ENCODE measurements at places on chromosomes 3 and 15. TPM values are rescaled to one million over a fixed set of nuclear protein-coding genes. Genes with fewer than 3 reads are reported as not detected.

The KY gene
- 0.59 TPM for total RNA-seq

GRCh38 chr3:123568034-123568433, 16.8 kb downstream of the HACD2 start:
- DNase-seq = no peak

GRCh38 chr15:101828774-101829173, 16.8 kb downstream of the OR4F15 start:
- no peak for DNase-seq

- DNase-seq = no peak
Measured at GRCh38 chr3:39407259-39407629, 724 bp downstream of the RPSA start.

DNA sequence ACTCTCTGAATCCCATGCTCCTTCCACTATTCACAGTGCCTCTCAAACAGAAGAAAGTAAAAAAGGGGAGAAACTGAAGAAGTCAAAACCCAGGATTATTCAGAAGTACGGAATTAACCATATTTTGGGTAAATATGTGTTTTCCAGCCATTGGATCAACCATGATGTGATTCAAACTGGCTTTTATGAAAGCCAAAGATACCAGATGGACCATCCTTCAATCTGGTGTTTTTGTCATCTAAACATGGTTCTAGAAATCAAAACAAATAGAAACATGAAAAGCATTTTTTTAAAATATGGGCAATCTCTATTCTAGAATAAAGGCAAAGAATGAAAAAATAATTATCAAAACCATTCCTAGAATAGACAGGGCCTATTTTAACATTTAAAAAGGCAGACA, 172.7 kb downstream of the RORA start:
- no peak for DNase-seq

The CAMKV gene
- total RNA-seq = not detected

The SPSB4 gene
- 6.9 TPM for total RNA-seq

The TRH gene
- not detected for total RNA-seq

- DNase-seq = no peak
Measured at GRCh38 chr3:168618827-168619470, 523.2 kb upstream of the GOLIM4 start.

DNA sequence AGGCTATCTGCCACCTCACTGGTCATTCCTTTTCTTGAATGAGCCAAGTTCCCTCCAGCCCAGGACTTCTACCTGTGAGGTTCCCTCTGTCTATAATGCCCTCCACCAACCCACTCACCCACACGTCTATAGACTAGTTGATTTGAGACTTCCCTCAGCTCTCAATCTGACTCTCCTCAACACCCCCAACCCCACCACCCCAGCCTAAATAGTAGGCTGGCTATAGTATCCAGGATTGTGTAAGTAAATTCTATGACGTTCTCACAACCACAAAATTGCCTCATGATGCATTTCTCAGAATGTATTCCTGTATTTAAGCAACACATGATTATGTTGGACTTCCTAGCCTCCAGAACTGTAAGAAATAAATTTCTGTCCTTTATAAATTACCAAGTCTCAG, 2.2 kb downstream of the PLSCR1 start:
- no peak for DNase-seq

DNA sequence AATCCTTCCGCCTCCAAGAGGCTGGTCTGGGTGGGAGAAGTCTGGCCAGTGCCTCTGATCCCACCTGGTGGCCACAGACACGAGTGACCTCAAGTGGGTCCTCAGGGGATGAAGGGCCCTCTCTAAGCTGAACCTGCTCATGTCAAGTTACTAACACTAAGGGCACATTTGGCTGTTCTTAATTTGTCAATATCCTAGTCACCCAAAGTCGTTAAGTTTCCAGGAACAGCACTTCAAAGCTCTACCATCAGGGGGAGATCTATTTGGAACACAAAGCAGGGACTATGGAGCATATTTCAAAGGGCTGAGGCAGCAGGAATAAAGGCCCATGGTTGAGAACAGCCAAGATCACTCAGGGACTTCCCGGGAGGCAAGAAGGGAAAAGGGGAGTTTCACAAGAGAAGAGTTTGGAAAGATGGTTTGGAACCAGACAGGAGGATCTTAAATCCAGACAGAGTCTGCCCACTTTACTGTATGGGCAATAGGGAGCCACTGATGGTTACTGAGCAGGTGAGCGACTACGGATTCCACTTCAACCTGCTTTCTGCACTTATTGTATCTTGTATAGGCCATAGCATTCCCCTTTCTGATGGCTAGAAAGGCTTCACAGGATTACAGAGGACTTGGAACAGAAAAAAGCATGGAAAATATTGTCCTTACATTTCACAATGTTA, 13.7 kb downstream of the OXTR start:
- no peak for DNase-seq

DNA sequence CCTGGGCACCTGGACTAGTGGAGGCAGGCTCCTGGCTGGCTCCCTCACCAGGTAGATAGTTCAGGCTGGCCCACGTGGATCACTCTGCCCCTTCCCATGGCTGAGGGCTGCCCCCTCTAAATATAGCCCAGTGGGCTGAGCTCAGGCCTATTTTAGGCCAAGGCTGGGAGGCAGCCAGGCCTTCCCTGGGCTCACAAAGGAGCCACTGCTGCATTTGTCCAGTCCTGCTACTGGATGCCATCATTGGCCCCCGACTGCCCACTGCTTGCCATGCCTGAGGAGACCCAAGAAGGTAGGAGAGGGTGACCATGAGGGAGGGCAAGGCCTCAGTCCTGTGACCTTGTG, at the start of gene LSMEM2:
LSMEM2 (plus strand) TSS at position 208 of the 345 bp plus-strand sequence; CDS start at position 235, 27 bp downstream.
- DNase-seq = no peak

DNA sequence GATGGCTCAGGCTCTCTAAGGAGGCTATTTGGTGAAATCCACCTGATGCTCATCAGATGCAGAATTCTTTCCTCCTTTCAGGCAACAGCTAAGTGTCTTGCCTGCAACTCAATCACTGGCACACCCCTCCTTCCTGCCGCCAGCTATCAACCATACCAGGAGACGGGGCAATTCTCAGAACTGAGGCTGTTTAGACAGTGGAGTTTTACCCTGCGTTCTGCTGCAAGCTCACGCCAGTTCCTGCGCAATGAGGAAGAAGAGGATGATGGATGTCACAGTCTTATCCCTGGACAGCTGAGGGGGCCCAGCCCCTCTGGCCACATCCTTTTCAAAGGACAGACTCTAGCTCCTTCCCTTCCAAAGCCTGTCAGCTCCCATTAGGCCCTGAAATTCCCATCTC, 7.0 kb upstream of the MANF start:
- DNase-seq = no peak

DNA sequence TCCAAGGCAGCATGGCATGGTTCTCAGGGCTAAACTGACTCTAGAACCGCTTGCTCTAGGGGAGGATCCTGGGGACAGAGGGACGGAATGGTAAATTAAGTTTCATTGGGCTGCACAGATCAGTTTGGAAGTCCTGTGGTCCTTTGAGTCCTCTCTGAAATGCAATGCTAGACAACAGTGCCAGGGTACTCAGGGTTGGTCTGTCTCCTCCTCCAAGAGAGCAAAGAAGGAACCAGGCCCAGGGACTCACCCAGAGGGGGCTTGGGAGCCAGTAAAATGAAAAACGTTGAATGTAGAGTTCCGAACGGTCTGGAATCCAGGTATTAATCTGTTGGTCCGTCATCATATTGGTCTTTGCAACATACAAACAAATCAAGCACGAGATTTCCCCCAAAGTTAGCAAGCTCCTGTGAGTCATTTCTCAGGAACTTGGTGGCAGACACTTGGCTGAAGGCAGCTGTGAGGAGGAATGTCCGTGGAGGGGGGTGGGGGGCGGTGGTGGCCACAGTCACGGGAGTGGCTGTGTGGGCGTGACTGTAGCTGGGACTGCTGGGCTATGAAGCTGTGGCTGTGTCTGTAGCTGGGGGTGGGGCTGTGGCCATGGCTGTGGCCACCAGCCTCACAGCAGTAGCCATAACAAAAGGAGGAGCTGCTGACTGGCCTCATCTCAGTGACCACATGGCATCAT, 361.0 kb downstream of the SHQ1 start:
- peak; percentile 79 for DNase-seq

GRCh38 chr15:91032919-91033803, 10.8 kb upstream of the VPS33B start:
- no peak for DNase-seq

DNA sequence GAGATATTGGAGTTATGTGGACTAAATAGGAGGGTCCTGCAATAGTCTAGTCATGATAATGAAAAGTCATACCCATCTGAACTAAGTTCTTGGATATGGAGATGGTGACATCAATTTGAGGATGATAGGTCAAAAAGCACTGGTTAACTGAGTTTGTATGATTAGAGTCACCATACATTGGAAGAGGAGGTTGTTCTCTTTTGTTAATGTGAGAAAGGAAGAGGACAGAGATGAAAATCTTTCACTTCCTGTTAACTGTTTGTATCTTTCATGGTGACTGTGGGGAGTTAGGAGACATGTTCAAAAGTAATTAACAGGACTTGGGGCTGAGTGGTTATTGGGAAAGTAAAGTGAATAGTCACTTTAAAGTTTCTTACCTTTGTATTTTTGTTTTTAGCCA, 11.1 kb downstream of the TMEM62 start:
- no peak for DNase-seq

The GOLGA6L7 gene
- not detected for total RNA-seq

DNA sequence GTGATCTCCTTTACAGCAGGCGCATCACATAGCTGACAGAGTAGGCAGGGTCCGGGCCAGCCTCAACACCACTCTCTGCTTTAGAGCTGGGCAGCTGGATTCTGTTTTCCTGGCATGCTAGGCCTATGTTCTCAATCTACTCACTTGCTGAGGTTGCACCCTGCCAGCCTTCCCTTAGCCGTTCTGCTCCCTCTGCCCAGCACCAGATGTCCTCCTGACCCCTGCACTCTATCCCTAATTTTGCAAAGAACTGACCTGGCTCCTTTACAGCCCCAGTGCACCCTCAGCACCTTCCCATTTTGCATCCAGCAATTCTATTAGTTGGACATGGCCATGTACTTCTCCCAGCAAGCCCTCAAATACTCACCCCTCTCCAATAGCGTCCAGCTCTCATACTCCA, 371.6 kb upstream of the WNT5A start:
- no peak for DNase-seq

The LRRC34 gene
- total RNA-seq = 3.3 TPM

GRCh38 chr3:27628026-27628750, 93.9 kb downstream of the EOMES start:
- DNase-seq = no peak

- DNase-seq = no peak
Measured at GRCh38 chr3:45455040-45455439, 66.7 kb downstream of the LARS2 start.

DNA sequence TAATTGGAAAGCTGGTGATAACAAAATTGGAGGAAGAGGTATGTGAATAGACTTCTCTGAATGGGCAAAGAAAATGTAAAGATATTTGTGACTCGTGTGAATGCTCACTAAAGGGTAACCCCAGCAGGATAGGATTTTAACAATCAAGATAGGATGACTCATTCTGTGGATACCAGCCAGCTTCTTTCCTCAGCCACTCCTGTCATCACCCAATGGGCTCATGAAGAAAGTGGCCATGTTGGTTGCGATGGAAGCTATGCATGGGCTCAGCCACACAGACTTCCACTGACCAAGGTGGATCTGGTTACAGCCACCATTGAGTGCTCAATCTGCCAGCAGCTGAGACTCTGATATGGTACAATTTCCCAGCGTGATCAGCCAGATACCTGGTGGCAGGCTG, 40.9 kb downstream of the STRIT1 start:
- DNase-seq = no peak

The ERC2 gene
- total RNA-seq = 2.9 TPM

- DNase-seq = no peak
Measured at GRCh38 chr15:40914013-40914412, 15.1 kb upstream of the DLL4 start.

DNA sequence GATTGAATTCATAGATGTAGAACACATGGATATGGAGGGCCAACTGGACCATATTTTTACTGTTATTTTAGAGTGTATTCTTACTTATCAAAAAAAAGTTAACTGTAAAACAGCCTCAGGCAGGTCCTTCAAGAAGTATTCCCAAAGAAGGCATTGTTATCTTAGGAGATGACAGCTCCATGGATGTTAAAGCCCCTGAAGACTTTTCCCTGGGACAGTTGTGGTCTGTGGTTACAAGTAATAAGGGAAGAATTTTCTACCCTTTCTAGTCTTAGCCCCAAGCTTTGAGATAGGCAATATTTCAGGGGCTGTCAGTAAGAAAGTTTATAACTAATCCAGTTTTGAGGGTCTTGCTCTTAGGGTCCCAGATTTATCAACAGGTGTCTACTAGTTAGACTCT, 62.5 kb downstream of the LRRC49 start:
- no peak for DNase-seq

DNA sequence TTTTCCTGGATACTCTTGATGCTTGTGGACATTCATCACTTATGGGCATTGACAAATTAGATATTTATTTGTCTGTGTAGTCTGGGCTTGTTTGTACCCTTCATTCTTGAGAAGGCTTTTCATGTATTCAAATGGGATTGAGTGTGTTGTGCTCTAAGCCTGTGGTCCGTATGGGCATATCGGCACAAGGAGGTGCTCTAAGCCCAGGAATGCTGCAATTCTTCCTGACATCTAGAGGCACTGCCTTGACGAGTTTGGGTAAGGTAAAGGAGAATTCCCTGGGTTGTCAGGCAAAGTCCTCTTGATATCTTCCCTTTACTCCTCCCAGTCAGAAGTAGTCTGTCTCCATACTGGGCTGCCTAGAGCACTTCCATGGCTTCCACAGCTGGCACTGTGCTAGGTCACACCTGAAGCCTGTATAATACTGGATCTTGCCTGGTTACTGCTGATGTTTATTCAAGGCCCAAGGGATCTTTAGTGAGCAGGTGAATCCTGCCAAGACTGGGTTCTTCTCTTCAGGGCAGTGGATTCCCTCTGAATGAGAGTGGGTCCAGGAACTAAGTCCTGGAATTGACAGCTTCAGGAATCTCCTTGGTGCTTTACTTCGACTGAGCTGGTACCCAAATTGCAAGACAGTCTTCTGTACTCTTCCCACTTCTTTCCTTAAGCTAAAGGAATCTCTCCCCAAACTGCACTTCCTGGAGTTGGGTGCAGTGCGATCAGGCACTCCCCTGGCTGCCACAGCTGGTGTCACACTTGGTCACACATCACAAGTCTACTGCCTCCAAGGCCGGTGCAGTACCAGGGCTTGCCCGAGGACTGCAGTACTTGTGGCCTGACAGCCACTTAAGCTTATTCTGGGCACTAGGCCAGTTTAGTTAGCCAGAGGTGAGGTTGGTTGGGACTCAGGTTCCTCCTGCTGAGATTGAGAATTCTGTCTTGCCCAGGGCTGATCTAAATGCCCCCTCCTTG, 46.0 kb downstream of the GALK2 start:
- no peak for DNase-seq

- no peak for DNase-seq
Measured at GRCh38 chr3:4606911-4607310, 113.8 kb downstream of the ITPR1 start.

The PLCB2 gene
- total RNA-seq = 1.9 TPM

GRCh38 chr3:71582612-71583565, 639 bp downstream of the FOXP1 start:
- DNase-seq = peak; percentile 75

- no peak for DNase-seq
Measured at GRCh38 chr3:143351354-143351753, 231.8 kb downstream of the CHST2 start.

GRCh38 chr3:72756900-72757299, 91.3 kb downstream of the SHQ1 start:
- no peak for DNase-seq
